ENCODE measurements at places on chromosomes 3 and 15. TPM values are rescaled to one million over a fixed set of nuclear protein-coding genes. Genes with fewer than 3 reads are reported as not detected.

The HIGD2B gene
- not detected for total RNA-seq

DNA sequence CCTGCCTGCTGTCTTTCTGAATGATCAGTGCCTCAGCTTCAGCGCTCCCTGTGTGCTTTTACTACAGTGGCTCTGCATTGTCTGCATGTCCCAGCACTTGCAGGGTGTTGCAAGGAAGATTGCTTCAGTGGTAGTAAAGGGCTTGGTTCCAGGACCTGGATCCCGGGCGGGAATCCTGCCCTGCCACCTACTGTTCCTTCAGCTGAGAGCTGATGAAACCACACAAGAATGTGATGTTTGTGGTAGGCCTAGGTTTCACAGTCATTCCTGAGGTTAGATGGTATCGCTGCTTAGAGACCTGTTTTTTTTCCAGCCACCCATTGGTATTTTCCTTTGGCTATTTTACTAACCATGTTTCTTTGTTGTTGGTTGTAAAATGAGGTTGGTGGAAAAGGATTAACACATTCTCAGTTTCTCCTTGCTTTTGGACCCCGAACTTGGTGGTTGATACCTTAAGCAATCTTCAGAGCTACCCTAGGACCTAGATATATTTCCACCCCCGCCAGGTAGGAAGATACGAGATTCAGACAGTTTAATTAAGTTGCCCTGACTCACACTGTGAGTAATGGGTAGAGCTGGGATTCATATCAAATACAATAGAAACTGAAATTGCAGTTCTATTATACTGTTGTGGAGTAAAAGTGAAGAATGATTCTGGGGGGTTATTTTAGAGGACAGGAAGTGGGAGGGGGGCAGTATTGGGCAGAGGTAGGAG, 11.4 kb downstream of the GPR87 start:
- H3K27ac ChIP-seq = peak overlapping the region; percentile 80
- H3K4me1 ChIP-seq = peaks cover 50% of the 10 kb centered on the region
- DNase-seq = peak; percentile 65
- H3K36me3 ChIP-seq = no peaks in the 10 kb centered on the region
- peak overlapping the region; percentile 13 for H3K4me3 ChIP-seq

The SLC9A9 gene
- 1.1 TPM for total RNA-seq

The MEX3B gene
- total RNA-seq = 1.1 TPM

The CCNB2 gene
- total RNA-seq = 38.6 TPM

The AKAP13 gene
- 68.5 TPM for total RNA-seq

DNA sequence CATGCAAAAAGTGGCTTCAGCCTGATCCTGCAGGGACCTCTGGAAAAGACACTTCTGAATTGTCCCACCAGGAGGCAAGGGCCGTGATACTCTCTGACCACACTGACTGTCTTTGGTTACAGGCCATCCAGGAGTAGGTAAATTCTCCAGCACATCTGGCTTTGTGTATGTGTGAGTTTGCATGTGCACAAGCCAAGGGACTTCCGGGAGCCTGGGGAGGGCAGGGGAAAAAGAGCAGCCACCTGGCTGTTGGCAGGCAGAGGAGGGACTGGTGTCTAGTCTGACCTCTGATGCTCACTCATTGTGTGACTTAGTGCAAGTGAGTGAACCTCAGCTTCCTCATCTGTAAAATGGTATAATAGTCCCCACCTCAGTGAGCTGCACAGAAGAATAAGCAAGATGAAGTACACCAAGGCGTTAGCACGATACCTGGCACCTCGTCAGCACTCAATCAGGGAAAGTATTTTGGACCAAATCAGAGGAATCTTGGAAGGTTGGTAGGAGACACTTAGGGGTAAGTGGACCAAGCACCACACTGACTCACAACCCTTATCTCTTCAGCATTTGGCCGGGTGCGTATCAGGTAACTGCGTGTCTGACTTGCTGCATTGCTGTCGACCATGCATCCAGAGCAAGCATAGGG, 19.1 kb downstream of the KLHL6 start:
- no peak overlapping the region for H3K27ac ChIP-seq
- H3K36me3 ChIP-seq = peaks cover 29% of the 10 kb centered on the region
- no peak overlapping the region for H3K4me3 ChIP-seq
- no peak for DNase-seq
- peaks cover 53% of the 10 kb centered on the region for H3K4me1 ChIP-seq

DNA sequence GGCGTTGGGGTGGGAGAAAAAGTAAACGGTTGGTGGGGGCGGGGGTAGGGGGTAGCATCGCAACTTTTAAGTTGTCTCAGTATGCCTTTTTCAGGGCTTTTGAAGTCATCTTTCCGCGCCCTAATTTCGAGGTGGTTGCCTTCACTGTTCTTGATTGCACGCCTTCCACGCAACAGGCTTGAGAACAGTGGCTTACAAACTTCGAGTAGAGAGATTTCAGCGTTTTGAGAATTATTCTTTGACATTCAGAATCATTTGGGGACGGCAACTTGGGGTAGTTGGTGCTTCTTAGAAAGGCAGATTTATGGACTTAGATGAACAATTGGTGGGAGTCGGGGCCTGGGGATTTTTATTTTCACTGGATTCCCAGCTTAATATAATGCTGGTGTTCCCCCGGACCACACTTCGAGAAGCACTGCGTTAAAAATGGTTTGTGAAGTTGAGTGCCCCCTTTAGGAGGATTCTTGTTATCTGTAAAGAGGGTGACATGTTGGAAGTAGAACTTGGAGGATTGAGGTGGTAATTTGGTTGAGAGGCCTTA, 880 bp downstream of the PPP4R2 start:
- DNase-seq = peak; percentile 81
- peaks cover 39% of the 10 kb centered on the region for H3K4me1 ChIP-seq
- H3K4me3 ChIP-seq = peak overlapping the region; percentile 89
- no peaks in the 10 kb centered on the region for H3K27me3 ChIP-seq
- peak overlapping the region; percentile 89 for H3K27ac ChIP-seq
- peaks cover 43% of the 10 kb centered on the region for H3K36me3 ChIP-seq

The GOLGA8N gene
- total RNA-seq = 4.1 TPM

GRCh38 chr15:50997371-50998051, 89.0 kb downstream of the AP4E1 start:
- no peaks in the 10 kb centered on the region for H3K27me3 ChIP-seq
- H3K36me3 ChIP-seq = peaks cover 40% of the 10 kb centered on the region
- no peaks in the 10 kb centered on the region for H3K4me1 ChIP-seq
- no peak overlapping the region for H3K27ac ChIP-seq
- H3K4me3 ChIP-seq = no peak overlapping the region

GRCh38 chr3:42014921-42015533, 53.1 kb upstream of the ULK4 start:
- no peaks in the 10 kb centered on the region for H3K27me3 ChIP-seq
- peaks cover 47% of the 10 kb centered on the region for H3K4me1 ChIP-seq
- DNase-seq = peak; percentile 67
- peak overlapping the region; percentile 93 for H3K27ac ChIP-seq
- peak overlapping the region; percentile 95 for H3K4me3 ChIP-seq

The EPHB1 gene
- 1.6 TPM for total RNA-seq
